ENCODE measurements at places on chromosomes 2 and 18.

DNA sequence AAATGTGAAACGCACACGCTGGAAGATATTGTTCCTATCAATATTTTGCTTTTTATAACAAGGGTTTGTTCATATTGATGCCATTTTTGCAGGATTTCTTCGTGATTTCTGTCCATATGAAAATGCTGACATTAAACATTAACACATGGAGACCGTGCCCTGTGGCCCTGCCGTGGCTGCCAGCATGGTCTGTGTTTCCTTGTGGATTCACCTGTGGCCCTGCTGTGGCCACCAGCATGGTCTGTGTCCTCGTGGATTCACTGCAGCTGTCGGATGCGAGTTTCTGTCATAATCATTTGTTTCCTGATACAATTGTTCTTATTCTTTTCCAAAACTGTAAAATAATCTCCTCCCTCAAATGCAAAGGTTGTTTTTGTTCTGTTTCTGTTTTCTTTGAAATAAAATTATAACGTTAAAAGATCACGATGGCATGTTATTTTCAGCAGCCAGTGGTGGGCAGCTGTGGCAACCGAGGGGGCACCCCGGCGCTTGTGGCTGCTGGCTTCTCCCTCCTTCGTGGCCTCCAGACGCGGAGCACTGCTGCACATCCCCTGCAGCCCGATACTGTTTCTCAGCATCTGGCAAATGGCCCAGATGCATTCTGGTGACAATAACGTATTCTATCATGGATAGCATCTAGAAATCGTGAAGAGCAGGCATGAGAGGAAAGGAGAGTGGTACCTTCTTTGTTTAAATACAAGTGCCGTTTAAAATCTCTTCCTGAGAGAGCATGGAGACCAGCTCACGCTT is 143.5 kb downstream of the PTGR3 start:
- no peak for DNase-seq

DNA sequence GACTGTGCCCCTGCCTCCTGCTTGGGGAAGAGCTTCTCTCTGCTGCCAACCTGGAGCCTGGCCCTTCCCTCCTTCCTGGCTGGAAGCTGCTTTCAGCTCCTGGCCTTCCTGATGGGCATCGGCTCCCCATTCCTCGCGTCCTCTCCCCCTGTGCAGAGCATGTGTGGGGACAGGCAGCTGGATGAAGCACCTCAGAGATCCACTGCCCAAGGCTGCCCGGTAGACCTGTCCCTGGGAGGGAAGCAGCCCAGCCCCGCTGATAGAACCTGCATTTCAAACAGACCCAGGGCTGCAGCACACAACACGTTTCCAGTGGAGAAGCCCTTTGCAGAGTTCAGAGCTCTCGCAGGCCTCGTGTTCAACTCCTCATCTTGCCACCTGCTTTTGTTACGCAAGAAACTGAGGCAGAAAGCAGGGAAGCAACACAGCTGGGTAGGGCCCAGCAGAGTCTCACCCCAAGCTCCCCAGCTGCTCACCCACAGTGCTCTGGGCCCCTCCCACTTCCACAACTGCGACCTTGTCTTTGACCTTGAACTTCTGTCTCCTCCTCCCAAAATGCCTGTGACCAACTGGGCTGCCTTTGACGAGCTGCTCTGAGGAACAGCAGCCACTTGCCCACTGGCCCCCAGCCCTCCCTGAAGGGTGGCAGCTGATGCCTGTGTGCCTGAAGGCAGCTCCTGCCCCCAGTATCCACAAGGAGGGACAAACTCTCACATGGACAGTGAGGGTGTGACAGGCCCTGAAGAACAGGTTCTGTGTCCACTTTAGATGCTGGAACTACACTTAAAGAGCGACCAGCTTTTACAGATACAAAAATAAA is 65.5 kb downstream of the PARD6G start:
- DNase-seq = no peak

DNA sequence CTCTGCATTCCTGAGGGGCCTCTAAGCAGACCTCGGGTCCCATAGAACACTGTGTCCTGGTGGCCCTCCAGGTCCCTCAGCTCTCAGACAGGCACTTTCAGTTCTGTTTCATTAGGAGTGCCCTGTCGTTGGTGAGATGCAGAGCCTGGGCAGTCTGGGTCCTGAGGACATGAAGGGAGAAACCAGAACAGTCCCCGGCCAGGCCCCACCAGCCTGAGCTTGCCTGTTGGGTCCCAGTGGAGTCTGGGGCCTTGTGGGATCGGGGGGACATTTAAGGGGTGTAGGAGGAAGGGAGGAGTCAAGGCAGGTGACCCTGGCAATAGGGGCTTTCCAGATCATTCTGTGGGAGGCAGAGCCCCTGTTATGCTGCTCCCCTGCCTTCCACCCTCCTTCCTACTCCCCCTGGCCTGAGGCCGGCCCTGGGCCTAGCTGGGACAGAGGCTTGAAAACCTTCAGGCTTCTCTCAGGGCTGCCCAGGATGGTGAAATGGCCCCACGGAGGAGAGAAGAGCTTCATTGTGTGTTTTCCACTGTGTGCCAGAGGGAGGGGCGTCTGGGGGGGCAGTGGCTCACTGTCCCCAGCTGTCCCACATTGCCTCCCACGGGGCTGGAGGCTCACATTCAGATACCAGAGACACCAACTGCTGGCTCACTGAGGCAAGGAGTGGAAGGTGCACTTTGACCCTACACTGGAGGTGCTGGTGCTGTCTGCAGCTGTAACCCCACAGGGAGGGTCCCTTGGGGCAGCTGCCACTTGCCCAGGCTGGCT is 26.6 kb upstream of the CATIP start:
- DNase-seq = no peak

DNA sequence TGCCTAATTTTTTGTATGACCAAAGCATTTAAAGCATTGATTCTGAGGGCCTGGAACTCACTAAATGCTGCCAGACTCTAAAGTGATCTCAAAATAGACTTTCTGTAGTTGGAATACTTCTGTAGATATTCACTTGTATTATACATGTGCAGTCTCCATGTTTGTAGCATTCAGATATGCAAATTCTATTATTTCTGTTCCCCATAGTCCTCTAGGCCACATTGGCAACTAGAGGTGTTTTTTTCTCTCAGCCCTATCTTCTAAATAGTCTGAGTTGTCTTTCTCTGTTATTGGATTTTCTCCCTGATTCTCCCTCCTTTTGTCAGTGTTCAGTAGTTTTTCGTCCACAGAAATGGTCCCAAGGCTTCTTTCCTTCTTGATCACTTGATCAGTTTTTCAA is 38.5 kb downstream of the ANKRD12 start:
- no peak for DNase-seq

DNA sequence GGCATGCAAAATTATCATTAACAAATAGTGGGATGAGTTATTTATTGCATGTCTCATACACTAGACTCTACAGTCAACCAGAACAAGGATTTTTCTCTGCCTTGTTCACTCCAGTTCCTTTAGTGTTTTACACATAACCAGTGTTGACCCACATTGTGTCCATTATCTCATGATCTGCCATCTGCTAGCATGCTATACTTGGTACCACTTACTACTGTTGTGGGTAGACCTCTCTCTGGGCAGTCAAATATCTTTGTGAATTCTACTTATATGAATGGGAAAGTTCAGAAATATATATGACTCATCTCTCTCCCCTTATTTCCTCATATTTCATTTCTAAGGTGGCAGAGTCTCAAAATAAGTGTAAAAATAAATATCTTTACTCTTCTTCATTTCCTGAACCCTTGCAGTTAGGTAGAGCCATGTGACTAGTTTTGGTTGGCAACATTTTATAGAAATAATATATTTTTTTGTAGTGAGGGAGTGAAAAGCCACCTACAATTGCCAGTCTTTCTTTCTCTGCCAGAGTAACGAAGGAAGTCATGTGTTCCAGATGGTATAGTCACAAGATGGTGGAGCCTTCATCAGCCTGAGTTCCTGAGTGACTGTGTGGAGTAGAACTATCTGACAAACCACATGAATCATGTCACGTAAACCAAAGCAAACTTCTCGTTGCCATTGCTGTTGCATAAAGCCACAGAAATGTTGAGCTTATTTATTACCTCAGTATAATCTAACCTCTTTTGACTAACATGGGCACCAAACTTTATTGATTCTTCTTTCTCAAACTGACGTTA is 704.0 kb downstream of the RNF144A start:
- no peak for DNase-seq

DNA sequence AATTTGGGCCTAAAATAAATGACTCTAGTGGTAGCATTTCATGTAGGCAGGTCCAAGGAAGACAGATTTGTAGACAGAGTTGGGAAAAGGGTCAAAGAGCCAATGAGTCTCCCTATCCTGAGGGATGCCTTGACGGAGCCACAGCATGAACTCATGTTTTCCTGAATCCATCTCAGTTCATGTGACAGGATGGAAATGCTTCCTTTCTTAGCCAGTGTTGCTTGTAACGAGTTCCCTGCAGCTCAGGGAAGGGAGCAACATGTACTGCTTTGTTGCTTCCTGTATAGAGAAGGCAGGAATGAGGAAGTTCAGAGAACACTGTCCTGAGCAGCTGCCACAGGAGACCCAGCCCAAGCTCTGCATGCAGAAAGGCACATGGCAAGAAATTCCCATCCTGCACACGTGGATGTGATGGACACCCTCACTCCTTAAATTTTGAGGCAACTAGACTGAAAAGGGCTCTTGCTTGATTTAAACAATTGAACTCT is 27.9 kb downstream of the TMEM17 start:
- no peak for DNase-seq

GRCh38 chr2:100281521-100282438 is 40.5 kb downstream of the LONRF2 start:
- DNase-seq = no peak
